ENCODE measurements at places on chromosomes 1 and 21. TPM values are rescaled to one million over a fixed set of nuclear protein-coding genes. Genes with fewer than 3 reads are reported as not detected.

The INSRR gene
- total RNA-seq, result not detected

DNA sequence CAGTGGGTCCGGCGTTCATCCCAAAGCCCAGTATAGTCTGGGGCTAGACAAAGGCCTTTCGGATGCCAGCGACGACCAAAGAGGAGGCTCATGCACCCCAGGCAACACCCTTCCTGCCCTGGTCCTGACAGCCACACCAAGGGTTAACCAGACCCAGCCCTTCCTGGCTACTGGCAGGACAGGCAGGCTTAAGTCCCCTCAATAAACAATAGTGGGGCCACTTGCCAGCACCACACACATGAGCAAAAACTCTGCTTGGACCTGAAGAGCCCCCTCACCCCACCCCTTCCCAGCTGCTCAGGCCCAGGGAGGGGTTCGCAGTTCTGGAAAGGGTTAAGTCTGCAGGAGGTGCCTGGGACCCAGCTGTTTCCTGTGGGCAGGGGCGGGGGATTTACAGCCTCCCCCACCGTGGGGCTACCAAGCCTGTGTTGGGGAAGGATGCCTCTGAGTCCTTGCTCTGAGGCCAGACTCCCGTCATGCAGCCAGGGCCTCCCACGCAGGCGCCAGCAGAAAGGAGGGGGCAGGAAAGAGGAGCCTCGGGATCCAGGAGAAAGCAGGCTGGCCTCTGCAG is 18.2 kb downstream of the PHLDA3 start:
- H3K36me3 ChIP-seq, result no peaks in the 10 kb centered on the region
- DNase-seq, result no peak
- no peaks in the 10 kb centered on the region for H3K27me3 ChIP-seq
- H3K4me1 ChIP-seq, result peaks cover 45% of the 10 kb centered on the region
- H3K27ac ChIP-seq, result peak overlapping the region; percentile 41

The CD84 gene
- 2.7 TPM for total RNA-seq

DNA sequence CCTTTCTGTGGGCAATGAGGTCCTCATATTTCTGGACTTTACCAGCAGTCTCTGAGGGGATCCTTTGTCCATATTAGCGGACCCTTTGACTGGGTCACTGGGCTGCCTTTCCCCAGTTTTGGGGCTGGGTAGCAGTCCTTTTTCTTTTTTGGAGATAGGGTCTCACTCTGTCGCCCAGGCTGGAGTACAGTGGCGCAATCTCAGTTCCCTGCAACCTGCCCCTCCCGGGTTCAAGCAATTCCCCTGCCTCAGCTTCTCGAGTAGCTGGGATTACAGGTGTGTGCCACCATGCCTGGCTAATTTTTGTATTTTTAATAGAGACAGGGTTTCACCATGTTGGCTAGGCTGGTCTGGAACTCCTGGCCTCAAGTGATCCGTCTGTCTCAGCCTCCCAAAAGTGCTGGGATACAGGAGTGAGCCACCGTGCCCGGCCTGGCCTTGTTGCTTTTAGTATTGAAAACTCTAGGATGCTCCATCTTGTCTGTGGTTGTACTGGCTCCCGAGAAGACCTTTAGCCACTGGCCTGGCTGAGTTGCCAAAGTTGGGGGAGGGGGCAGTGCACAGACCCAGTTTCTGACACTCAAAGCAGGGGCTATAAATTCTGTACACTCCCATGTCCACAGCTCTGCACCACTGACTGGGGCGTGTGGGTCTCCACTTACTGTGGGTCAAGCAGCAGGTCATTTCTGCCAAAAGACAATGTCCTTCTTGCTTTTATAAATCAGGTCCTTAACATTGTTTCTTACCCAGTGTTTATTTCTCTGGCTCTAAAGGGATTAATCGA is 33.1 kb downstream of the MAN1C1 start:
- H3K27ac ChIP-seq, result peak overlapping the region; percentile 62
- H3K27me3 ChIP-seq, result no peaks in the 10 kb centered on the region
- no peak overlapping the region for H3K4me3 ChIP-seq
- peak; percentile 57 for DNase-seq
- no peaks in the 10 kb centered on the region for H3K36me3 ChIP-seq

The GPR37L1 gene
- 0.58 TPM for total RNA-seq

DNA sequence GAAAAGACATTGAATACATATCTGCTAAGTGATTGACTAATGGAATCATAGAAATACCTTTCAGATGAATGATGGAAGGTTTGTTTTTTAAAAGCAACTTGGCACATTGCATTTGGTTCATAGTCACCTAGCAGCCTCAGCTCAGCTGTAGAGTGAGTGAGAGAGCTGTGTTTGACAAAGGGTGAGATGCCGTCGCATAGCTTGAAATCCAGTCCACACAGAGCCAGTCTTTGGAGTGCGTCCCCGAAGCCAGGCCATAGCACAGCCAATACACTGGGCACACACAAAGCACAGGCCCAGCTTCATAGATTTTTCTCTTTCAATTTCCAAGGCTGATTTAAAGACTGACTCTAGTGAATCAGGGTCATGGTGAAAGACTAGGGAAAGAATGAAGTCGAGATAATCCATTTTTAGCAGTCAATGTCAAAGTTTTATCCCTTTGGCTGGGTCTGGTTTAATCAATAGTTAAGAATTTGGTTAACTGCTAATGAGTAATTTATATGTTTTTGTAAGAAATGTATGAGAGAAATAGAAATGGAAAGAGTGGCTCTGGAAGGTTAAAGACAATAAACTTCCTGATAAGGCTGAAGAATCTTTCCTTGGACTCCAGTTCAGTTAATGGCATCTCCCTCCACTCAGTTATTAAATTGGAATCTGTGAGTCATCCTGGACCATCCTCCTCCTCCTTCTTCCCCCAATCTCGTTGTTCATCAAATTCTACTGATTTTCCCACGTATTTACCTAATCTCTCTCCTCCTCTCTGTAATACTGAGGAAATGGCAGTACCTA is 101.2 kb upstream of the IRF2BP2 start:
- peak overlapping the region; percentile 46 for H3K27ac ChIP-seq
- DNase-seq, result no peak
- H3K27me3 ChIP-seq, result no peaks in the 10 kb centered on the region

The EFNA3 gene
- total RNA-seq, result 0.91 TPM

DNA sequence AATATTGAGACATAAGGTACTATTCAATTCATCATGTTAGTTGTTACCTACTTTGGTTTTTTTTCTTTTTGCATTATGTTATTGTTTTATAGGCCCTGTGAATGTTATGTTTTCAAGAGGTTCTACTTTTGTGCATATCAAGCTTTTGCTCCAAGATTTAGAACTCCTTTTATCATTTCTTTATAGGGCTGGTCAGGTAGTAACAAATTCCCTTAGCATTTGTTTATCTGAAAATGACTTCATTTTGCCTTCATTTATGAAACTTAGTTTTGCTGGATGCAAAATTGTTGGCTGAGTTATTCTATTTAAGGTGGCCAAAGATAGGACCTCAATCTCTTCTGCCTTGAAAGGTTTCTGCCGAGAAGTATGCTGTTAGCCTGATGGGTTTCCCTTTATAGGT is 21.3 kb upstream of the MAB21L3 start:
- no peaks in the 10 kb centered on the region for H3K27me3 ChIP-seq
- H3K27ac ChIP-seq, result no peak overlapping the region
- no peak overlapping the region for H3K4me3 ChIP-seq
- no peaks in the 10 kb centered on the region for H3K4me1 ChIP-seq
- DNase-seq, result no peak

DNA sequence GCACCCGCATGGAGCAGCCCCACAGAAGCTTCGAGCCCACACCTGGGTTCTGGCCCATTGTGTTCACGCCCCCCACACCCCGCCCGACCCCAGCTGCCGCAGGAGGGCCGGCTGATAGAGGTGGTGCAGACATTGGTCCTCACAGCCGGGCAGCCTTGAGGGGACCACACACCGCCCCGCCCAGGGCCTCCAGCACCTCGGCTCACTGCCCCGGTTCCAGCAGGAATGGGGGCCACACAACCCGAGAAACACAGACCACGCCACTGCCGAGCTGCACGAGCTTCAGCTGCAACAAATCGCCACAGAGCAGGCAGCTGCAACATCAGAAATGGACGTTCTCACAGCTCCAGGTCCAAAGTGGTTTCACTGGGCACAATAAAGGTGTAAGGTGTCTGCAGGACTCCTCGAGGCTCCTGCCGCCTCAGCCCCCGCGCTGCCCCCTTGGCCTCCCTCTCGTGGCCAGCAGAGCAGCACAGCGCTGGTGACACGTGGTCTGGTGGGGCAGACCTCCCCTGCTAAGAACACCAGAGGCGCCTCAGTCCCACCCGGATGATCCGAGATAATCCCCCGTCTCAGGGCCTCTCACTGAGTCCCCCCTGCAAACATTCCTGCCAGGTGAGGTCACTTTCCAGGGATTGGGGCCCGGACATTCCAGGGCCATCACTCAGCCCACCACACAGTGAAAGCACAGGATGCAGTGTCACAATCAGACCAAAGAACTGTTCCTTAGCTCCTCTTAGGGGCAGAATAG is 62.3 kb upstream of the ADARB1 start:
- H3K27me3 ChIP-seq, result no peaks in the 10 kb centered on the region
- DNase-seq, result no peak
- no peak overlapping the region for H3K27ac ChIP-seq
- peaks cover 29% of the 10 kb centered on the region for H3K4me1 ChIP-seq
- H3K36me3 ChIP-seq, result no peaks in the 10 kb centered on the region

DNA sequence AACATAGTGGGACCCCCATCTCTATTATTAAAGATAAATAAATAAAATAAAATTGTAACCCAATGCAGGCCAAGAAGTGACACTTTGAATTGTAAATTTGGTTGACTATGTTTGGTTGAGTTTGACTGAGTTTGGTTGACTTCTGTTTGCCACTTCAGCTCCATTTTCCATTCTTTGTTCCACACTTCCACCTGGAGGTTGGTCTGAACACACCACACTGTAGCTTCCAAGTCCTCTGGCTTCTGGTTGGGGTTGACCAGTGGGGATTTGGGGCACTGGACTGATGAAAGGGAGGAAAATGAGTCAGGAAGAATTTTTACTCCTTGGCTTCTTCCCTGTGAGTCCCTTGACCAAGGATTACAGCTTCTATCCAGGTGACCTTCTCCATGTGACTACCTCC is 40.6 kb upstream of the DIPK1A start:
- DNase-seq, result peak; percentile 50
- no peaks in the 10 kb centered on the region for H3K27me3 ChIP-seq
- H3K4me1 ChIP-seq, result peaks cover 11% of the 10 kb centered on the region

- H3K4me1 ChIP-seq, result peaks cover 8% of the 10 kb centered on the region
- DNase-seq, result no peak
- no peaks in the 10 kb centered on the region for H3K27me3 ChIP-seq
- H3K27ac ChIP-seq, result no peak overlapping the region
- no peaks in the 10 kb centered on the region for H3K36me3 ChIP-seq
Measured at GRCh38 chr1:63888984-63889383, 115.2 kb downstream of the ROR1 start.

Data from esophagus muscularis mucosa (tissue), 4 donors.